ENCODE measurements at places on chromosomes 16 and 17. TPM values are rescaled to one million over a fixed set of nuclear protein-coding genes. Genes with fewer than 3 reads are reported as not detected.

GRCh38 chr17:2054262-2054511 lies 716 bp upstream of the HIC1 start:
- DNase-seq = no peak

The GAST gene
- total RNA-seq = not detected

The KCNJ12 gene
- total RNA-seq = 5.2 TPM

The DNAH17 gene
- not detected for total RNA-seq

DNA sequence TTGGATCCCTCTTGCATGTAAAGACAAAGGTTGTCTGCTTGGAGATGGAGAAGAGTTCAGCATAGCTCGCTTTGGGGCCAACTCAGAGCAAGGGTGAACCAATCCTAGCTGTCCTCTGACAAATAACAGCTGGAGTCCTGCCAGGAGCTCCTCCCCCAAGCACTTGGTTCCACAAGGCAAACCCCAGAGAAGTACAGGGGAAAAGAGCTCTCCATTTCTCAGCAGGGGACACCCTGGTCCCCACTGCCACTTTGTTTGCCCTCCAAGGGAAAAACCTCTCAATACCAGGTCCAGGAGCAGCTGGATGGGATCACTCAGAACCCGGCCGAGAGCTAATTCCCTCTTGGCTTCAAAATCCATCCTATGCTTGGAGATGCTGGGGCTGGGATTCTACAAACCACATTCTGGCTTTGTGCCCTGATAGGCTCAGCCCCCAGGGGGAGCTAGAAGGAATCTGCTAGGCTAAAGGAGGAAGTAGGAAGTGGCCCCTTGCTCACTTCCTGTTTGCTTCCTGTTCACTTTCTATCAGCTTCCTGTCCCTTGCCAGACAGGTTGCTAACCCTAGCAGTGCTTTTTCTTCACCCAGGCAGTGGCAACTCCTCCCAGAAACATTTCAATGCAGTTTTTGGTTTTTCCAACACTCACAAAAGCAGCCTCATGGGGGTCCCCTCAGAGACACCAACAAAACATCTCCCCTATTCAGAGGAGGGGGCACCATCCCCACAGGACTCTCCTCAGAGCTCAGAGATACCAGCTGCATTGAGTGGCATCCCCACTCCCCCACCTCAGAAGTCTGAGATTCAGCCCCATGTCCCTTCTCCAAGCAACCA lies 30.7 kb downstream of the CDRT4 start:
- DNase-seq = peak; percentile 62

The CA4 gene
- 1.9 TPM for total RNA-seq

- DNase-seq = peak; percentile 74
Observed at GRCh38 chr16:80006241-80007215, 406.0 kb upstream of the MAF start.

The KRTAP9-2 gene
- not detected for total RNA-seq

The TBX2 gene
- 8.3 TPM for total RNA-seq

The KRT33B gene
- total RNA-seq = 0.17 TPM

DNA sequence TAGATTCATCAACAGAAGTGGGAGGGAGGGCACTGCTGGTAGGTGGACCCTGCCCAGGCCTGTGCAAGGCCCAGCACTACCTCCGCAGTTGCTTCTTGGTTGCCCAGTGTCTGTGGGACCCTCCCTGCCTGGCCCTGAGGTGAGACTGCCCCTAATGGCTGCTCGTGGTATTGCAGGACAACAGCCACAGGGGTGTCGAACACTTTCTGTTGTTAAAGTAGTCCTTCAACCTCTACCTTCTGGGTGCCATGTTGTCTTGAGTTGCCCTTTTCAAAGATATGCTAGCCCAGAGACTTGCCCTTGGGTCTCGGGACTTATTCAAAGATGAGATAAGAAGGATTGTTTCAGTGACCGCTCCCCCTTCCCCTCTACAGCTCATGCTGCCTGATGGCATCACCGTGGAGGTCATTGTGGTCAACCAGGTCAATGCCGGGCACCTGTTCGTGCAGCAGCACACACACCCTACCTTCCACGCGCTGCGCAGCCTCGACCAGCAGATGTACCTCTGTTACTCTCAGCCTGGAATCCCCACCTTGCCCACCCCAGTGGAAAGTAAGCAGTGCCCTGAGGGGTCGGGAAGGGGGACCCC lies 29.1 kb downstream of the AKAP1 start:
- DNase-seq = peak; percentile 27

DNA sequence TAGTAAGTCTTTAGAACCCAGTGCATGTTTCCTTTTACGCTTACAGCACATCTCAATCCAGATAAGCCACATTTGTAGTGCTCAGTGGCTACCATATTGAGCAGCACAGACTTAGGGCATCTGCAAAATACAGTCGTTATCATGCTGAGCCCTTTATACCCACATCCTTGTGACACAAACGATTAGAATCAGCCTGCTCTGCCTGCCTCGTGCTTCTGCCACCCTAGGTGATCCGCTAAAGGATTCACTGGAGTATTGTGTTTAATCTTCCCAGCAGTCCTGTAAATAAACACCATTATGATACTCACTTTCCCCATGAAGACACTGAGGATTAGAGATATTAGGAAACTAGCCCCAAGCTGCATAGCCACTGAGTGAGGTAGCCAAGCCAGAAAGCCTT lies 51.3 kb upstream of the FA2H start:
- DNase-seq = no peak

DNA sequence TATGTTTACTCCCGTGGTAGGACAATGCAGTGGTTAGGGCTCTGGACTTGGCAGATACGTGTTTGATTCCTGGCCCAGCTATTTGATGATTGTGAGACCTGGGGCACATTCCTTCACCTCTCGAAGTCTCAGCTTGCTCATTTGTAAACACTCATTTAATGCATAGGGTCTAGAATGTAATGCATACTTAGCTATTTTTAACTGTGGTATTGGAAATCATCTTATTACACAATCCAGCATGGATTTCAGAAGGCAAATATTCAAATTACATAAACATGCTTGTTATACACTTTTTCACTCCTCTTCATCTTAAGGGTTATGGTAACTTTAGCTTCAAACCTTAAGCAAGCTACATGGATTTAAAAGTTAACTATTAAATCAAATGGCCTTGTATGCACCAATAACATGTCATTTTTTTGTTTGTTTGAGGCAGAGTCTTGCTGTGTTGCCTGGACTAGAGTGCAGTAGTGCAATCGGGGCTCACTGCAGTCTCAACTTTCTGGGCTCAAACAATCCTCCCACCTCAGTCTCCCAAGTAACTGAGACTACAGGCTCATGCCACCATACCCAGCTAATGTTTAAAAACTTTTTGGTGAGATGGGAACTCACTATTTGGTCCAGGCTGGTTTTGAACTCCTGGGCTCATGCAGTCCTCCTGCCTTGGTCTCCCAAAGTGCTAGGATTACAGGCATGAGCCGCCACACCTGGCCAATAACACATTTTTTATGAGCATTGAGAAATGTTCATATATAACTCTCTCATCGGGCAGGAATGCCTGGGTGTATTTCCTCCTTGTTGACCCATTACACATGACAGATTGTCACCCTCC lies 52.5 kb downstream of the VAT1L start:
- DNase-seq = no peak

DNA sequence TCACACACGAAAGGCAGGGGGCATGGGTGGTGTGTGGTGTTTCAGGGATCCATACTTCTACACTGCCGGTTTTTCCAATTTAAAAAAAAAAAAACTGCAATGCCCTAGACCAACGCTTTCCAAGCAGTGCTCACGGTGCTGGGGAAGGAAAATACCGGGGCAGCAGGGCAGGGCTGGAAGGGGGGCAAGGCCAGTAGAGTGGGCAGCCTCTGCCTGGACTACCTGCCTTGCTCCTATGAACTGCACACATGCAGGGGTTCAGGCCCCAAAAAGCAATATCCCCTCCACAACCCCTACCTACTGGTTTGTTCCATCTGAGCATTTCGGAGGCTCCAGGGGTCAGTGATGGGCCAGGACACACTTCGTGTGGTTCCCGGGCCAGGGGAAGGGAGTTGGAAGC lies 29.4 kb downstream of the RPH3AL start:
- no peak for DNase-seq

The HEATR3 gene
- 11.4 TPM for total RNA-seq

DNA sequence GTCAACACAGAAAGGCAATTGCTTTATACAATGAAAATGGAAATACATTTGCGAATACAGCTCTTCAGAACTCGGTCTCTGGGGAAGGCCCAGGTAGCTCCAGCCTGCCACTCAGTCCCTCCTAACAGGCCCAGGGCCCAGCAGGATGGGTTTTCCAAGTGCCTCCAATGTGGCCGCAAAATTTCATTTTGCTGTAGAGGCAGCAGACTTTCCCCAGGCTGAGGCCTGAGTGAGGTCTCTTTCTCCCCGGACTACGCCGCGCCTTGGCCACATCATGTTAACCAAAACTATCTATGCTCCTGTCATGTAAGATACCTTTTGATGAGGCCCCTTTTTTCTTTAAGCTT lies 606.0 kb upstream of the SALL1 start:
- DNase-seq = no peak

- DNase-seq = peak; percentile 55
Observed at GRCh38 chr17:77140878-77141767, at the start of gene SEC14L1. SEC14L1 (plus strand) TSS chr17:77140969; CDS start chr17:77143597, 2,628 bp downstream.

- DNase-seq = no peak
Observed at GRCh38 chr16:81633147-81633619, 145.9 kb upstream of the PLCG2 start.

DNA sequence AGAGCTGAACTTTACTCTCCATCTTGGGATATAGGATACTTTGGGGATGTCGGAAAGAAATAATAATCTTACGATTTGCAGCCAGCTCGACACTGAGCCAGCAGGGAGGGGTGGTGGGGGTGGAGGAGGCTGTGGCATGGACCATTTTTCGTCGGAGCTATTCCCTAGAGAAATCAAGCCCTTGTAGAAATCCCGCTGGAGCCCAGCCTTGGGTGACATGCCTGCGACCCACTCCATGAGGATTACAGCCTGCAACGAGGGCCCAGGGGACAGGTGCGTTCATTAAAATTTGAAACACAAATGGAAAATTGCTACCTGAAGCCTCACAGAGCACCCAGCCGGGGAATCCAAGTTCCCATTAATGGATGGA lies 82.8 kb upstream of the GSE1 start:
- no peak for DNase-seq

GRCh38 chr16:65069065-65069464 lies 52.8 kb downstream of the CDH11 start:
- no peak for DNase-seq

DNA sequence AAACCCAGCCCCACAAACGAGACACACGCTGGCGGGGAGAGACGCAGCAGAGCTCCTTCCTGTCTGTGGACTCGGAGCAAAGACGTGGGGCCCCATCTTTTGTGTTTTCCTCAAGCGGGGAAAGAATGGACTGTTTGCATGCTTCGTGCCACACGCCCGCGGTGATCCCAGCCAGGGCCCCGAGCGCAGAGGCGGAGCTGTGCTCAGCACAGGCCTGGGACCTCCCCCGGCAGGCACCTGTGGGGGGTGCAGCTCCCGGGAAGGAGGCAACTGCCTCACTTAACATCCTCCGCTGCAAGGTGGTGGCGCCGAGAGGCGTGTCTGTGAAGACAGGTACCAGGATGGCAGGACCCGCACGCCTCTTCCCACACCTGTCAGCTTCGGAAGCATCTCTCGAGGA lies 19.1 kb downstream of the TRARG1 start:
- DNase-seq = no peak

GRCh38 chr16:17412221-17412620 lies 58.5 kb downstream of the XYLT1 start:
- peak; percentile 12 for DNase-seq

GRCh38 chr17:78748048-78748729 lies 33.9 kb downstream of the CYTH1 start:
- no peak for DNase-seq

DNA sequence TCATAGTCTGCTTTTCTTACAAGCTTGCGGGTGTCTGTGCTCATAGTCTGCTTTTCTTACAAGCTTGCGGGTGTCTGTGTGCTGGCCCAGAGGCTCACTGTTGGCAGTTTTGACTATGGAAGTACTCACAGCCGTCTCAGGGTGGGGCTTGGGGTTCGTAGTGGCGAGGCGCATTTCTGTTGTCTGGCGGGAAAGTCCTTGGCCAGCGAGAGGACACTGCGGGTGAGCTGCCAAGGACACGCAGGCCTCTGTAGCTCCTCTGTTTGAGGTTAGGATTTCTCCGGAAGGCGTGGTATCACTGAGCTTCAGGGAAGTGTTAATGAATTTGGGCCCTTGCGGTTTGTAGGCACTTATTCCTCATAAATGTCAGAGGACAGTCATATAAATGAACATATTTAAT lies 13.5 kb downstream of the TBCD start:
- DNase-seq = no peak

The GPR142 gene
- total RNA-seq = not detected

The ADAD2 gene
- not detected for total RNA-seq

- peak; percentile 28 for DNase-seq
Observed at GRCh38 chr17:75047398-75048098, 523 bp downstream of the KCTD2 start.

DNA sequence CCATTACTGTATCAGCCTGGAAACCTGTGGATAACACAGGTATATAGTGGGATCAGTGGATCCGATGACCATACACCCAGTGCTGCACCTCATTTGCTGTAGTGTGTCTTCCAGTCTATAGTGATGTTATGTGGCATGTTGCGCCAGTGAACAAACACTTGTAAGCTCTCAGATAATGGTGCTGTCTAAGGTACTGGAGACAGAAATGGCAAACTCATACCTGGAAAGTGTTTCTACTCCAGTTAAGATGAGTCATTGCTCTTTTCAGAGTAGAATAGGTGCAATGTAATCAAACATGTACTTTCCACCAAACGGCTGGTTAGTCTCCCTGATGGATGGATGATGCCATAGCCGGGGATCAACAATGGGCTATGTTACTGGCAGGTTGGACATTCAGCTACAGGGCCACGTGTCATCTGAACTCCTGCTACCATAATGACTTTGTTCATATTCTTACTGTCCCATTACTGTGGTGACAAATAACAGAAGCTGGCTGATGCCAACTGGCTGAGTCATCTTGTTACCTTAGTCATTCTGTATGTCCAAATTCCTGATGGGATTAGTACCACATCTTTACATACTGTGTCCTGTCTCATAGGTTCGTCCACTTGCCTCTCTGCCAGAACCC lies 6.3 kb downstream of the CCL11 start:
- no peak for DNase-seq

DNA sequence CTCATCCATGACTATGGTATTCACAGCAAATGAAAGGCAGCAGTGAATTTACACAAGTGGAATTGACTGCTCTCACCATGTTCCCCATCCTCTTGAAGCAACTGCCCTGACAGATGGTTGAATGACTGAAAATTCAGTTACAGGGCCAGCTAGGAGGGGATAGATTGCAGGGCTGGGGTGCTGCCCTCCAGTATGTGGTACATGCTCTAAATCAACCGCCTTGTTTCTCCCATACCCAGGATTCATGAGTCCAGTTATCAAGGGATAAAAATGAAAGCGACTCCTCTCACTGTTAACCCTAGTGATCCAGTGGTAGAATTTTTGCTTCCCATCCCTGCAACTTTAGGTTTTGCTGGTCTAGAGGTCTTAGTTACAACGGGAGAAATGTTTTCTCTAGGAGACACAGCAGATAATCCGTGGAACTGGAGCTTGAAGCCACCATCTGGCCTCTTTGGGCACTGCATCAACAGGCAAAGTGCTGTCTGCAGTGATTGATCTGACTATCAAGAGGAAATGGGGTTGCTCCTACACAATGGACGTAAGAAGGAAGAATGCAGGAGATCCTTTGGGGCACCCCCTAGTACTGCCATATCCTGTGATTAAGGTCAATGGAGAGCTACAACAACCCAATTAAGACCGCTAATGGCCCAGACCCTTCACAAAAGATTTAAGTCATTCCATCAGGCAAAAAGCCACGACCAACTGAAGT lies 32.0 kb downstream of the SCPEP1 start:
- peak; percentile 55 for DNase-seq

- DNase-seq = no peak
Observed at GRCh38 chr16:48911700-48912099, 301.7 kb upstream of the N4BP1 start.

GRCh38 chr16:69073181-69073702 lies 32.2 kb upstream of the HAS3 start:
- peak; percentile 83 for DNase-seq

Measured in MG63 (cell line).